ENCODE measurements at places on chromosomes 13 and 19.

DNA sequence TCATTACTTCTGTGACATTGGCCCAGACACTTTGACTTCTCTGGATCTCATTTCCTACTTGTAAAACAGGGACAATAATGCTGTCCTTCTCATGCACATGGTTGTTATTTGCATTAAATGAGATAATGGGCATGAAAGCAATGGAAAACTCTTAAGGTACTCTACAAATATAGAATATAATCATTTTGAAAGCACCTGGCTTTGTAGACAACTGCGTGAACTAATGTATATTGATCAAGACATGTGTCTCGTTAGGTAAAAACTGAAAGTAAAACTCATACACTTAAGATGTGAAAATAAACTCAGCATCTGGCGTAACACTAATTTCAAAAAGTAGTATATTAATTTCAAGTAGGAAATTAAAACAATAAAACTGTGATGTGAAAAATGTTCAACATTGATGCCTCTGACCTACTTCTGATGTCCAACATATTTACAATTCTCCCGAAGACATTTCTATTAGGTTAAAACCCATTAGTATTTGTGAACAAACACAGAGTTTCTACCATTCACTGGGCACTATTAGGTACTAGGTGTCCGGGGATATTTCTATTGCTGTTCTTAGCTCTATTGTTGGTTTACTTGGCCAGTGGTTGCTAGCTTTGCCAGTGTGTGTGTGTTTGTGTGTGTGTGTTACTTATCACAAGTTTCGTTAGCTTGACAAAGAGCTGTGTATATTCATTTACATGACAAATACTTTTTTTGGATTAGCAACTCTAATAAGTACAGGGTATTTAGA is 220.5 kb downstream of the KCNRG start:
- no peak for DNase-seq

DNA sequence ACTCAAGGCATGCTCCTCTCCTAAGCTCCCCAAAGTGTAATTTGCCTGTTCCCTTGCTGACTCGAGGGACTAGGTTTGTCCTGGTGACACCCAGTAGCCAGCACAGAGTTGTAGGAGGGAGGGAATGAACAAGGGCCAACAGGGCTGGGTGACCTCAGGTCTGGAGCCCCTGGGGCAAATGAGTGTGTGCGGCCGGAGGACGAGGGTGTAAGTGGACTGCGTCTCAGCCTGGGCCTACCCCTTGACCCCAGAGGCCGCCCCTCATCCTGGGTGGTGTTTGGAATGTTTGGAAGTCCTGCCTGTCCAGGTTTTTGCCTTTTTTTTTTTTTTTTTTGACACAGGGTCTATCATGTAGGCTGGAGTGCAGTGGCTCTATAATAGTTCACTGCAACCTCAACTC is 1.3 kb upstream of the ZNF653 start:
- no peak for DNase-seq

- DNase-seq: no peak
Observed at GRCh38 chr19:3672993-3673392, 27.3 kb downstream of the PIP5K1C start.

DNA sequence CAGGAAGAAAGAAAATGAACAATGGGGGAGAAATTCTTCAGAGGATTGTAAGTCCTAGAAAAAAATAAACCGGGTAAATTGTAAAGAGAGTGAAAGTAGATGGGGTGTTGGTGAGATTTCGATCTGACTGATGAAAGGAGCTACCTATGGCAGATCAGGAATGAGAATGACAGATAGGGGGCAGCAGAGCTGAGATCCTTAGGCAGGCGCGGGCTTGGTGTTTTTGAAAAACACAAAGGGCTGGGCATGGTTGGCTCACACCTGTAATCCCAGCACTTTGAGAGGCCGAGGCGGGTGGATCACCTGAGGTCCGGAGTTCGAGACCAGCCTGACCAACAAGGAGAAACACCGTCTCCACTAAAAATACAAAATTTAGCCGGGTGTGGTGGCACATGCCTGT is 1468.6 kb upstream of the SLC10A2 start:
- no peak for DNase-seq

GRCh38 chr19:30861919-30862318 is 487.3 kb downstream of the TSHZ3 start:
- DNase-seq: no peak

DNA sequence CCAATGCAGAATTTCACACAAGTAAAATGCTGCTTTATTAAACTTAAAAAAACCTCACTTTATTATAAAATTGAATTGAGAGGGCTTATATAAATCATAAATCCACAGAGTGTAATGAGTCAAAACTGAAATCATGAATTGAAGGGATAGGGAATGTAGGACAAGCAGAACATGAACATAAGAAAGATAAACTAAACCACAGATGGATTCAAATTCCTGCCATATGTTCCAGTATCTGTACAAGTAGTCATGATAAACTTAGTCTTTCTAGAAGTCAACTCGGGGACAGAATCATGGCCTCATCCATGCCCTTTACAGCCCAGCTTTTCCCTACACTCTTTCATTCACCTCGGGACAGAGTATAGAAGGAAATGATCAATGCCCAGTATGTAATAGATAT is 16.6 kb downstream of the LMO7 start:
- no peak for DNase-seq

- no peak for DNase-seq
Observed at GRCh38 chr13:74246487-74246886, 112.3 kb upstream of the KLF12 start.

- no peak for DNase-seq
Observed at GRCh38 chr19:10583036-10583776, 3.9 kb downstream of the AP1M2 start.

DNA sequence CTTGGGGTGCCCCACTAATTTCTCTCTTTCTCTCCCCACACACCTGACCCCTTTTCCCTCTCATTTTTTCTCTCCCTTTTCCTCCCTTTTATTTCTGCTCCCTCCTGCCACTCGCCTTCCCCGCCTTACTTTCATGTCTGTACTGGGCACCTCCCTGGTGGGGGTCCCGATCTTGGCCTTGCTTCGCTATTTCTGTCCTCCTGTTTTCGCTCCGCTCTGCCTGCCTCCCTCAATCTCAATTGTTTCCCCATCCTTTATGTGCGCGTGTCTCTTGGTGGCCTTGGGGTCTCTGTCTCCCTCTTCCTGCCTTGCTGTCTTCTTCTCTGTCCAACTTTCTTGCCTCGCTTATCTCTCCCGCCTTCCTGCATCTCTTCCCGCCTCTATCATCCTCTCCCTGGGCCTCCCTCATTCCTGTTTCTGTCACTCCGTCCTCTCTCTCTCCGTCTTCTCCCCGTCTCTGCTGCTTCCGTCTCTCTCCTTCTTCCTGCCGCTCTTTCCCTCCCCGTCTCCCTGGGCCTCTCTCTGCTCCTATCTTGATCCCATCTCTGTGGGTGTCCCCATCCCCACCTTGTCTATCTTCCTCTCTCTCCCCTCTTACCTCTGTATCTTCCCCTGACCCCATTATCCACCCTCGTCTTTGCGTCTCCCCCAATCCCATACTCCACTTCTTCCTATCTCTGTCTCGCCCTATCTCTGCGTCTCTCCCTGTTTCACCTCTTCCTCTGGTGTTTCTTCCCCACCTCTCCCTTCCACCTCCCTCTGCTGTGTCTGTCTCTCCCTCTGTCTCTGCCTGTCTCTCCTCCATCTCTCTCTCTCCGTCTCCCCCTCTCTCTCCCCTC is 4.0 kb downstream of the GRIN2D start:
- DNase-seq: no peak

- no peak for DNase-seq
Observed at GRCh38 chr13:112179421-112179820, 112.5 kb downstream of the SOX1 start.

GRCh38 chr19:55675661-55676354 is 782 bp downstream of the EPN1 start:
- DNase-seq: no peak

GRCh38 chr13:31172535-31172934 is 10.8 kb upstream of the HSPH1 start:
- DNase-seq: no peak

DNA sequence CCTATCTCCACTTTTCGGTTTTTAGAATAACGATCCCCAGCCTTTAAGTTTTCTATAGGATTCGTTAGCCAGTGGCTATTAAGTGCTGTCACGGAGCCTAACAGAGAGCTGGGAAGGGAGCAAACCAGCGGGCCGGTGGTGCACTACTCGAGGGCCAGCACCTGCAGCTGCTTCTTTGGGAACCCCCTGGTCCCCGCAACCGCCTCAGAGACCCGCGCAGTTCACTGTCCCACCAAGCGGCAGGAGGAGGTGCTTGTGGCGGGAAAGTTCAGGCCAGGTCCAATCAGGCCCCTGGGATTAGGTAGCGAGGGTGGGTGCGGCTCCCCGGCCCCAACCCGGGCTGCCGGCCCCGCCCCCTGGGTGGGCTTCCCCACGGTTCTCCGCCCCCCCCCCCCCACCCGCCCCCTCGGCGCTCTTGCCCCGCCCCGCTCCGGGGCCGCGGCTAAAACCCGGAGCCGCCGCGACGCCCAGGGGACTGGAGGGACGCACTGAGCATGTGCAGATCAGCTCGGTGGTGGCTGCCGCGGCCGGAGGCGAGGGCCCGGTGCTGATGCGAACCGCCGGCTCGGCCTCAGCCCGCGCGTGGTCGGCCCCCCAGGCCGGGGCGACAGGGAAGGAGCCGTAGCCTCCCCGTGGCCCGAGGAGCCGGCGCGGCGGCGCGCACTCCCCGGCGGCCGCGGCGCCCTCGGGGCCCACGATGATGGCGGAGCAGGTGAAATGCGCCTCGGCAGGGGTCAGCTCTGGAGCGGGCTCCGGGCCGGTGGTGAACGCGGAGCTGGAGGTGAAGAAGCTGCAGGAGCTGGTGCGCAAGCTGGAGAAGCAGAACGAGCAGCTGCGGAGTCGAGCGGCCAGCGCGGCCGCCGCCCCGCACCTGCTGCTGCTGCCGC is at the start of gene SLAIN1:
Gene SLAIN1, plus strand, starts transcription at position 471 of the 887 bp plus-strand sequence. Its CDS starts 227 bp downstream, at position 698.
- peak; percentile 10 for DNase-seq

- DNase-seq: no peak
Observed at GRCh38 chr13:25406377-25406776, 34.6 kb downstream of the ATP8A2 start.

DNA sequence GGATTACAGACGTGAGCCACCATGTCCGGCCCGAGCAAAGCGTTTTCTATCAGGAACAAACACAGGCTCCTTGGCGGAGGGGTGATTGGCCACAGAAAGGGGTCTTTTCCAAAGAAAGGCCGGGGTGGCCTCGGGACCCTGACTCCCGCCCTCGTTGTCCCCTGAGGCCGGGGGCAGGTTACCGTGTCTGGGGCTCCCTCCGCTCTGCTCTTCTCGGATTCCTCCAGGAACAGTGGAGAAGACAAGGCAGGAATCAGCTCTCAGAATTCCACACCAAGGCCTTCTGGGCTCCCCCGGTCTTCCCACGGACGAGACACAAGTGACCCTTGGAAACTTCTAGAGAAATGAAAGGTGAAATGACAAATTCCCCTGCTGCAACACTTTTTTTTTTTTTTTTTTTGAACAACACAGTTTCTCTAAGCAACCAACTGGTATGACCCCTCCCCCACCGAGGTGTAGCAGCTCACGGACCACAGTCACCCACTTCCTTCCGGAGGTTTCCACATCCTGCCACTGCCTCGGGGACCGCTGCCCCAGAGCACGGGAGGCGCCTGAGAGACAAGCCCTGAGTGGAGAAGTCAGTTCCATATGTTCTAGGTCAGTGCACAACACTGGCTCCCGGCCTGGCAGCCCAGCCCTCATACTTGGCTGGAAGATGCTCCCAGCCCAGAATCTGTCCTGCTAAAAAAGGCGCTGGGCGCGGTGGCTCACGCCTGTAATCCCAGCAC is 11.0 kb downstream of the MOB3A start:
- no peak for DNase-seq

- no peak for DNase-seq
Observed at GRCh38 chr19:49688531-49689132, 762 bp upstream of the ADM5 start.

GRCh38 chr13:111227405-111227804 is 93.0 kb upstream of the TEX29 start:
- DNase-seq: no peak

GRCh38 chr13:46961719-46962118 is 64.9 kb upstream of the HTR2A start:
- no peak for DNase-seq

- no peak for DNase-seq
Observed at GRCh38 chr13:33349986-33350826, 64.7 kb upstream of the STARD13 start.

GRCh38 chr19:18477974-18478373 is 40.0 kb upstream of the ISYNA1 start:
- no peak for DNase-seq

DNA sequence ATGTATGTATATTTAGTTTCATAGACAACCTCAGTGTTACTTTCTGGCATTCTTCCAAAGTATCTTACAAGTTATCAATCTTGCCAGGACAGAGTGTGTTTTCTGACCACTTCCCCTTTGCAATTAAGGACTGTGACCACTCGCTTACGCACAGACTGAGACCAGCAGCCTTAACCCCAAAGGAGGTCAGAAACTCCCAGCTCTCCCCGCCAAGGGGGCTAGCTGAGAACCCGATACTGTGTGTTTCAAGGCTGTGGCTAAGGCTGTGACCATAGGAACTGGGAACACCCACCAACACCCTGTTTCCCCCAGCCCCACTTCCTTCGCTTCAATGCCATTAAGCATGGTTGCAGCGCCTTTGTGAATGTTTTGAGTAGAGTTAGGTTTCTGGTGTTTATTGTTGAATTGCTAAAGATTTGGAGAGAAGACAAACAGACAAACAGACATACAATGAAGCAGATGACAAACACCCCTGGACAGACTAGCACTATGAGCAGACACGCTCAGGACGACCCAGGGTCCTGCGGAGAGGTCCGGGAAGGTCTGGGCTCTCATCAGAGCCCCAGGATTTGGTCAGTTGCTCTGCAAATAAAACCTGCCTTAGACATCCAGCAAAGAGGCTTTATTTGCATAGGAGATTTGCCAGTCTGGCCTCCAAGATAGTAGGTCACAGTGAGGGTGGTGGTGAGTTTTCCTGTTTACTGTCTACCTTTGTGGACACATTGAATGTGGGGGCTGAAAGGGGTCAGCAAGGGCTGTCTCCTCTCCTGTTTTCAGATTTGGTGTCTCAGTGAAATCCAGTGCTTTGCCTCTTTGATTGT is 25.0 kb upstream of the TNFSF11 start:
- DNase-seq: no peak

DNA sequence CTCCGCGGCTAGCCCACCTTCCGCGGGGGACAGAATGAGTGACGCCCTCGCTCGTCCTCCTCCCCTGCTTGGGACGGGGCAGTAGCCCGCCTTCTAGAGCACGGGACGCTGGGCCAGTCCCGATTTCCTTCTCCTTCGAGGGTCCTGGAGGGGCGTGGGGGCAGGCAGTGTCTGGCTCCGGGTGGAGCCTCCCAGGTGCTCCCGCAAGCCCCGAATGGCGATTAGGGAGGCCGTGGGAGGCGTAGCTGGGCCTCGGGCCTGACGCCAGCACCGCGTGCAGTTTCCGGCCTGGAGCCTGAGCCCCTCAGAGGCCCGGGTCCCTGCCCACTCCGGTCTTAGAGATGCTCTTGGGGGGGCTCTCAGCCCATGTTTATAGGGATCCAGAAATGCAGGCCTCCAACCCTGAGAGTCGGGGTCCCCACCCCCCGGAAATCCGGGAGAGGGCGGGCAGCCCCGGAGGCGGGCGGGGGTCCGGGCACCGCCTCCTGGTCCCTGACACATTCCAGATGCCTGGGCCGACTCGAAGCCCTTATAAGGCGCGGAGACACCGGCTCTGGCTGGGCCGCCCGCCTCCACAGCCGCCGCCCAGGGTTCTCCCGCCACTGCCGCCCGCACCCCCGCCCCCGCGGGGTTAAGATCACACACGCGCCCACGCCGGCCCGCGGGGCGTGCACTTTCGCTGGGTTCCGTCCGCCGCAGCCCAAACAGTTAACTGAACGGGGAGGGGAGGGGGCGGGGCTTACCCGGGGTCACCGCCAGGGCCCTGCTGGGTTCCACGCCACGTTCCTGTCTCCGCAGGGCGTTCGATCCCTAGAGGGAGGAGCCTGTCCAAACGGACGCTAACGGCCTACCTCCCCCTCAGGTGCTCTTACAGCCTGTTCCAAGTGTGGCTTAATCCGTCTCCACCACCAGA is 1.5 kb downstream of the MYADM start:
- DNase-seq: no peak

All from cortex of kidney (tissue), 1 donor.